ENCODE measurements at places on chromosomes 13 and 19.

DNA sequence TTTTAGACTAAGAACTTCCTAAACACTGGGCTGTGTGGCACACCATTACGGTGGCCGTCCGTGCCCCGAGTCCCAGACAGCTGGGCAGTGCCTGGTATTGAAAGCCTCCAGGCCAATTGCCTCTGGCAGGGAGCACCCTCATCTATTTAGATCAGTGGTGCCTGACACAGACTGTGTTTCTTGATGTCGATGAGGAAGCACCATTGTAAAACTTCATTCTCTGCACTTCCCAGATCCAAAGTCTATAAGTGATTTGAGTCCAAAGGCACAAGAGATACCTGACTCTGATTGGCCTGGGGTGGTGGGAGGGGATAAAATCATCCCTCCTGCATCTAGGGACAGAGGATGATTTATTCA is 8.5 kb upstream of the STK24 start:
- DNase-seq = no peak

DNA sequence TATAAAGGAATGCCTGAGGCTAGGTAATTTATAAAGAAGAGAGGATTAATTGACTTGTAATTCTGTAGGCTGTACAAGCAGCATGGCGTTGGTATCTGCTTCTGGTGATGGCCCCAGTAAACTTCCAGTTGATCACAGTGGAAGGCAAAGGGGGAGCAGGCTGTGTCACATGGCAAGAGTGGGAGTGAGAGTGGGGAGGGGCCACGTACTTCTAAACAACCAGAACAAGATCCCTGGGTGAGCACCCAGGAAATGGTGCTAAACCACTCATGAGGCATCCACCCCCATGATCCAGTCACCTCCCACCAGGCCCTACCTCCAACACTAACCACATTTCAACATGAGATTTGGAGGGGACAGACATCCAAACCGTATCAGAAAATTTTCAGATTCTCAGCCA is 3.0 kb upstream of the RNF113B start:
- DNase-seq = no peak

- DNase-seq = no peak
These were observed 189.5 kb upstream of the UFM1 start for GRCh38 chr13:38160131-38160530.

DNA sequence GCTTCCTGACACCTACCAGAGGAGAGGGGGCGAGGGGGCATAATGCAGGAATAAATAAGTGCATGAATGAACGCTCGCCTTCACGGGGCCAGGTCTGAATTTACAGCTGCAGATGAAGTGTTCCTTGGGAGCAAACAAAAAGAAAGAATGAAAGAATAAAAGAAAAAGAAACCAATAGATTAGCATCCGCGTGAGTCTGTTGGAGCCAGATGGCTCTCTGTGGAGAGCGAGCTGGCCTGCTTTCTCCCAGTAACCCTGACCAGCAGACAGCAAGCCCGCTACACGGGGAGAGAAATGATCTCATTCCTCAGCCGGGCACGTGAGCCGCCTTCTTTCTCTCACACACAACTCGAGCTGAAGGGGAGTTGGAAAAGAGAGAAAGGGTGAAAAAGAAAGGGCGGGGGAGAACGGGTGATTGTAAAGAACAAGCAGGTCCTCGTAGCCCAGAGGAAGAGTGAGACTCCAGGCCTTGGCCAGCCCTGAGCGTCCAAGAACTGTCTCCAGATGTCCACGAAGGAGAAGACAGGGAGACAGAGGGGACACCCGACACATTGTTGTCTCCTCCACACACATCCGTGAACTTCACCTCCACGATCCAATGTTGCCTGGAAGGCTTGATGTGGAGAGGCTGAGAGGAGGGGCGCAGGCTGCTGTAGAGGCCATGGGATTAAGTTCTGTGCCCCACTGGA is 81.4 kb downstream of the RNASEH2B start:
- DNase-seq = no peak

DNA sequence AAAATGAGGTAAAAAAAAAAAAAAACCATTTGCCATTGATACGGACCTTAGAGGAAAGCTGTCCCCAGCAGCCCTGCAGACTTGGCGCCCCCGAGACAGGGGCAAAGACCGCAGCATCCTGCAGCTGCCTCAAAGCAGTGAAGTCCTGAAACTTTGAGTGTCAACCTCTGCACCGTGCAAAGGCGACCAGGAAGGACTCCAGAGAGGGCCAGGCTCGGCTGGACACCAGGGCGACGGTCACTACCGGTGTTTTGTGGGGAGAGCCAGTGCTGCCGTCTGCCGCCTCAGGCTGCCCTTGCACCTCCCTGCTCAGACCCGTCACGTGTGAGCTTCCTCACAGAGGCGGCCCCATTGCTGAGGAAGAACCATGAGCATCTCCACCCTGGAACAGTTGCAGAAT is 146.7 kb upstream of the SPACA7 start:
- DNase-seq = no peak

GRCh38 chr19:34088292-34088691 is 84.0 kb upstream of the LSM14A start:
- no peak for DNase-seq

DNA sequence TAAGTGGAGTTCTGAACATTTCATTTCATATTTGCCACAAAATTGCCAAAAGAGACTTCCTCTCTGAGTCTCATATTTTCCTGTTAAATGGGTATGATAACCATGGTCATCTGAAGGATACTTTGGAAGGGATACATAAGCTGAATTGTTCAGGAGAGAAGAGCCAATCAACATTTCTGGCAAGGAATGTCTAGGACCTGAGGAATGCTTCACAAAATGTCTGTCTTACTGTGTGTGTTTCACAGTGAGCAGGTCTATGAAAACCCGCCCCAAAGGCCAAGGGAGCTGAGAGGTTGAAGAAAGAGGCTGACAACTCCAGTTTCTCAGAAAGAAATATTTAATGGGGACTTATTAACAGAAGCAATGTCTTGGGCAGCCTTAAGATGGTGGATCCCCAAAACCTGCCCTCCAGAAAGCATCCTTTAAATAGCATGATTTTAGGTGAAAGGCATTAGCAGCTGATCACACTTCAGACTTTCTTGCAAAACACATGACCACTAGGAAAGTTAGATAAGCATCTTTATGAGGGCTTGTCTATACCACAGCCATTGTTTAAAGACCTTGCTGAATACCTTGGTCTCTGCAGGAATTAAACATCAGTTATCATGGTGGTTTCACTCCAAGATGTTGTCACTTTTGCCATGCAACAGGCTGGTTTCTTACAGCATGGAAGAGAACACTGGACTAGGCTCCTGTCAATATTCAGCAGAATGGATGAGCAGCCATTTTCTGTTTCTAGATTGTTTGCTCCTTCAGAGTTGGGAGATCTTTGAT is 78.9 kb downstream of the TNFSF11 start:
- no peak for DNase-seq

DNA sequence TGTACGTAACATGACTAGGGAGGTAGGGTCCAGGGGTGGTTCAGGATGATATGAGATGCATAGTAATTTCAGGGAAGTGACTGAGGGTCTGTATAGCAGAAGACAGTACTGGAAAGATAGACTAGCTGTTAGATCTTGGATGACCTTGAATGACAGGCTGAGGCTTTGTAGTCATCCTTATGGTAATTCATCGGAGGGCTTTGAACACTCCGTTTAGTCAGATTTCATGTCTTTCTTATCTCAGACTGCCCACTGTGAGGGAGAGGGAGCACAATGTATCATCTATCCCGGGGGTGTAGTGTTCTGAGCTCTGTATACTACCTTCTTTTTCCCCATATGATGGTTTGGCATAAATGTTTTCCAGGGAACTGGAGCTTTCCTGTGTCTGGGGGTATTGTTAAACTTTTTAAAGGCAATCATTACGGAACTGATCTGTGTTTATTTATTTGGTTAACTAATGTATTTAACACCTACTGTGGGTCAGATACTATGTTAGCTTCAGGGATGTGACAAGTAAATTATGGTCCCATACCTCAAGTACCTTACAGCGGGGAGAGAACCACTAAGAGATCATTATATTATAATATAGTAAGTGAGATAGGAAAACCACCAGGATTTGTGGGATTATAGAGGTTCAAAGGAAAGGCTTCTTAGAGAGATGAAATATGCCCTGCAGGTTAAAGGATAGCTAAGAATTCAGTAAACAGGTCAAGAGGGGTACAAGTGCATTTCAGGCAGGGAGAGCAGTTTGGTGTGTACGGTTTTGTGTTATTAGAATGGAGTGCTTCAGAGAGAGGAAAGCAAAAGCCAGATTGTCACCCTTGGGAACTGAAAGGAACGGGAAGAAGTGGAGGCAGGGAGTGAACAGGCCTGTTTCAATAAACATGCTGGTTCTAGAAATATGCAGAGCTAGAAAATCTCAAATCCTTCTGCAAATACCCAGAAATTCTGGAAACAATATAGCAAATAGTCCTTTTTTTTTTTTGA is 164.8 kb upstream of the KL start:
- no peak for DNase-seq

GRCh38 chr19:50333235-50333736 is 4.1 kb upstream of the KCNC3 start:
- DNase-seq = peak; percentile 94

DNA sequence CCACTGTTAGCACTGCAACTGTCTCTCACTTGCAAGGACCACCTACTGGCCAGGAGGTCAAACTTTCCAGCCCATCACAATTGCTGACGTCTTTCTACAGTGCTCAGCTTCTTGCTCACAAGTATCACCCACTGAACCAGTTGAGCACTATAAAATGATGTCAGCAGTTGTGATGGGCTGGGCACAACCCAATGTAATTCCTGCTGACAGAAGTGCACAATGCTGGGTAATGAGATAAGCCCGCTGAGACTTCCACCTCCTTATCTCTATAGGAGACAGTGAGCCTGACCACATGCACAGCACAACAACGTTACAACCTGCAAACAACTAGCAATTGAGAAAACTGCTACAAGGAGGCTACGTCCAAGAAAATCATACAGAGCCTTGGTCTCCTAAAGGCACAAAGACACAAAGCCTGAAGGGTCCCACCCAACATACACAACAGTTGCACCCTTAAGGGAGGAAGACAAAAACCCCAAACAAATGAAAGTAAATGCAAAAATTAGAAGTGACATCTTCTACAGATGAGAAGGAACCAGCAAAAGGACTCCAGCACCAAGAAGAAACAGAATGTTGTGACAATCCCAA is 273.2 kb downstream of the LIG4 start:
- DNase-seq = no peak

DNA sequence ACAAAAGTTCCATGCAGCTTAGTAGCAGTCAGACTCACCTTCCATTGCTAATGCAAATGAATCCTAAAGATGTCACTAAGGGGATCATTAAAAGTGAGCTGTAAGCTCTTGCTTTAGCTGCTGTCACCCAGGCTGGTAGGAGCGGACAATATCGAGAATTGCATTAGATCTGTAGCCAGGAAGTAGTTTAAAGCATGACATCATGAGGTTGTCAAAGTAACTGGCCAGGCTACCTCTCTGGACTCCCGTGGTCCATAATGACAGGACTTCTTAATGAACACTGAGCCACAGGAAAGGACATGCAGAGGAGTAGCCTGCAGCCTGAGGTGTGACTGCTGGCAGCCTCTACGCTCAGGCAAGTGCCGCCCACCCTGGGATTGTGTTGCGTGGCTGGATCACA is 522.3 kb upstream of the NBEA start:
- no peak for DNase-seq

DNA sequence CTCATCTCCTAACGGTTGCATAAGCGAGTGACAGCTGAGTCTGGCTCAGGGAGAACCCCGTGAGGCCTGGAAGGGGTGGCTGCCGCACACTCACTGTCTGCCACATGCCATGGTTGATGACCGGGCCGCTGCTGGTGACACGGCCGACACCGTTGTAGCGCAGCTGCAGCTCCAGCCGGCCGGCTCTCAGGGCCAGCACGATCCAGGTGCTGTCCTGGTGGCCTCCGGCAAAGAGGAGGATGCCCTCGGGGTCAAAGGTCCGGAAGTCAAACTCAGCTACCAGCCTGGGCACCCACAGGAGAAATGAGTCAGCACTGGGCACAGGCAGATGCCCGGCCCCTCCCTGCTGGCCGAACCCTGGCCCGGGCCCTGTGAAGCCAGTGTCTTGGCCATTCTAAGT is 31.7 kb downstream of the GAS6 start:
- DNase-seq = no peak

DNA sequence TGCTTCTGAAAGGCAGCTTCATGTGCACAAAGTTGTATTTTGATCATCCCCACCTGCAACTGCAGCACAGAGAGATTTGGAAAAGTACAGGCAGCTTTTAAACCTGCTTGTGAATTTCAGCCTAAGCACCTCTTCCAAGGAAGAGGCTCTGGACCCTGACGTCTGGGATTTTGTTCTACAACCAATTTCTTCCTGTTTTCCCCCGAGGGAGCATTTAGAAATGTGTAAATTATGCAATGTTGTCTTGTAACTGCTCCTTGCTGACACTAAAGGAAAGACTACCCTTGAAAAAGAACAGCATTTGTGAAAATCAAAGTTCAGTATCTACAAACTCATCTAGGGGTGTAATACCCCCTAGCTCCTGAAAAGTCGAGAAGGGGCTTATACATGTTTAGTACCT is 15.4 kb downstream of the MED26 start:
- no peak for DNase-seq

- DNase-seq = no peak
These were observed 79.1 kb downstream of the ZNF429 start for GRCh38 chr19:21584537-21584936.

GRCh38 chr19:7740682-7741054 is 6.7 kb downstream of the CD209 start:
- DNase-seq = no peak

DNA sequence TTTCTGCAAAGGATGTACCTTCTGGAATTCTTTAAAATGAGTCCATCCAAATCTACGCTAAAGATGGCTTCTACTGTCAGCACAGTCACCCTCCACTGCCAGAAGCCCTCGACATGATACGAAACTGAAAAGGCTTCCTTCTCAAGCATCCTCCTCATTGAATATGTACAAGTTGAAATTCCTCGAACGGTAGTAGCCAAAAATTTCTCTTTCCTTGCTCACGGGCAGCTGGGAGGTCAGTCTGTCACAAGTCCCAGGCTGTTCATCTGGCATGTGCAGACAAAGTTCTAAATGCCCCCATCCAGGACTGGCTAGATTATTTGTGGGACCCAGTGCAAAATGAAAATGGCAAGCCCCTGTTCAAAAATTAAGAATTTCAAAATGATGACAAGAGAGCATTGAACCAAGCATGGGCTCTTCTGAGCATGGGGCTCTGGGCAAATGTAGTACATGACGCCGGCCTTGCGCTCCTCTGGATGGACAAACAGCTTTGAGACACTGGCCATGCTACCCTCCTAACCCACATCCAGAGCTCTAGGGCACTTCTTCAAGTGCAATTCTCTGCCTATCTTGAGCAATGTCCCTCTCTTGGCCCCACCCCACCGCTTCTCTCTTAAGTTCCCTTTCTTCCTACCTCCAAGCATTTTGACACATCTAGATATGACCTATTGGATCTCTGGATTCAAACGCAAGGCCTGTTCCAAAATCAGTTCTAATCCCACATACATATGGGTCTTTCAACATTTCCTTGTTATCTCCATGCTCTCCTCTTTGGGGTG is 78.9 kb upstream of the FLT1 start:
- no peak for DNase-seq

- no peak for DNase-seq
These were observed 251.5 kb upstream of the STARD13 start for GRCh38 chr13:33537026-33537425.

All from activated T-helper 1 cell treated with anti-CD3 and anti-CD28 coated beads, Interleukin-12 subunit alpha, Interleukin-12 subunit beta, Interleukin-2, Interleukin-4 antibody, amounts not matched to agents 30 ng/mL and 10 ng/mL and 1 ng/mL, durations not matched to agents 14 hours and 24 hours and 36 hours (primary cell).